ENCODE measurements at places on chromosomes 4 and X.
A peak's percentile ranks its signal among the peaks of the same experiment; 100 is the strongest.

DNA sequence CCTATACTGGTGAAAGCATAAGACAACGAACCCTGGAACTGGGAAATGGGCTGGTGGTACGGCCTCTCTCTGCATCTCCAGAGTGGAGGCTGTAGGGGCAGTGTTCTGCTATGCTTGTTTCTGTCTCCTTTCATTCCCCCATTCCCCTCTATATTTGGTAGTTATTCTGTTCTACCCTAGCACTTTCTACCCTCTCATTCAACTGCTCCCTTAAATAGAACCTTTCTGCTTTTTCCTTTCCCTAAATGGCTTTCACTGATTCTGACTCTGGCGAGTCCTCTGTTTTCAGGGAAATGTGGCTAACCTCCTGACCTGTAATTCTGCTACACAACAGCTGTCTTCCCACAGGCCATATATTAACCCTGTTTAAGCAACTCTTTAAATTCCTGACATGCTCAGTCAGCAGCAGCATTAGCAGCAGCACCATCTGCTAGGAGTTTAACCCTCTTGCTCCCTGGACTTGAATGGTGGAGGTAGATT is 94.2 kb downstream of the CXCL13 start:
- DNase-seq, result no peak

GRCh38 chrX:122816288-122816687 is 367.8 kb upstream of the GRIA3 start:
- no peak for DNase-seq

GRCh38 chr4:150005537-150005936 is 72.7 kb upstream of the DCLK2 start:
- no peak for DNase-seq

DNA sequence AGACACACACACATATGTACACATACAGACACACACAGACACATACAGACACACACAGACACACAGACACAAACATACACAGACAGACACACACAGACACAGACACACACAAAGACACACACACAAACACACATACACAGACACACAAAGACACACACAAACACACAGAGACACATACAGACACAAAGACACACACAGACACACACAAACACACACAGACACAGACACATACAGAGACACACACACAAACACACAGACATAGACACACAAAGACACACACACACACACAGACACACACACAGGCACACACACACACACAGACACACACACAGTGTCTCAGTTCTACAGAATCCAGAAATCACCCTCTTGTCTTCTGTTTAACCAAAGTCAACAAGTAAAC is 280.7 kb downstream of the ASMT start:
- DNase-seq, result no peak

DNA sequence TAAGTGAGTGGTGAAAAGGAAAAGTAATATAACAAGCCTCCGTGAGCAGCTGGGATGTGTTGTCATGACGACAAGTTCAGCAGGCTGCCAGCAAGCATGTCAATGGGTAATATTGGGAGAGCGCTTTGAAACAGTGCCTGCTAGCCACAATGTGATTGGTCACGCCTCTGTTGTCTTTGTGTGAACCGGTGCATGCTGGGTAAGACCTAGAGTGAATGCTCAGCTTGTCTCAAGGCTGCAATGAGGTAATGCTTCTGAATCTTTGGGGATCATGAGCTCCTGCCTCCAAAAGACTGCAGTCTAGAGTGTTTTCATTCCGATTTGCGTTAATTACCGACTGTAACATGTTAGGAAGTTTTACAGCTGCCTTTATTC is 54.9 kb downstream of the STOX2 start:
- DNase-seq, result no peak

DNA sequence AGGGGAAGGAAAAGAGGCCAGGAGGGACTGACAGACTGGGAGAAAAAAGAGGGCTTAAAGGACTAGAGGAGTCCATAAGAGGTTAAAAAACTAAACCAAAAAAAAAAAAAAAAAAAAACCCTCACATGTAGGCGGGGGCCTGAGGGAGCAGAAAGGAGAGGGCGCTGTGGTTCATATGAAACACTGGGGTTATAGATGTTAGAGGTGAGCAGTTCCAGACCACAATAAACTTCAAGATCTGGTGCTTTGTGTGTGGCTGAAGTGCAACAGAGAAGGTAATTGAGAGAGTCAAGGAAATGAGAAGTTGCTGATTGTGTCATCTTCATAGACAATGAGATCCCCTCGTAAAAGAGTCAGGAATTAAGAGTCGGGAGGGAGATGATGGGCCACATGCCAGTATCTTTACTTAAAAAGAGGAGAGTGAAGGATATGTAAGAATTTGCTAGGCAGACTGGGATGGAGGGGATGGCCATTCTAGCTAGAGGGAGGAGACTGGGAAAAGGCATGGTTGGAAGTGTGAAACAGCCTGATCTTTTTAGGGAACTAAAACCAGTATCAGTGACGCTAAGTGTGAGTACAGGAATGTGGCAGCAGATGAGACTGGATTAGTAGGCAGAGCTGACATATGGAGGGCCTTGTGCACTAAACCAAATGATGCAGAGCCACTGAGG is 18.4 kb upstream of the OGT start:
- DNase-seq, result no peak

GRCh38 chrX:130097507-130098209 is 12.6 kb downstream of the ELF4 start:
- no peak for DNase-seq

- DNase-seq, result no peak
Measured at GRCh38 chrX:148976571-148977400, 476.4 kb downstream of the AFF2 start.

GRCh38 chrX:109839694-109840567 is 106.9 kb upstream of the ACSL4 start:
- no peak for DNase-seq

DNA sequence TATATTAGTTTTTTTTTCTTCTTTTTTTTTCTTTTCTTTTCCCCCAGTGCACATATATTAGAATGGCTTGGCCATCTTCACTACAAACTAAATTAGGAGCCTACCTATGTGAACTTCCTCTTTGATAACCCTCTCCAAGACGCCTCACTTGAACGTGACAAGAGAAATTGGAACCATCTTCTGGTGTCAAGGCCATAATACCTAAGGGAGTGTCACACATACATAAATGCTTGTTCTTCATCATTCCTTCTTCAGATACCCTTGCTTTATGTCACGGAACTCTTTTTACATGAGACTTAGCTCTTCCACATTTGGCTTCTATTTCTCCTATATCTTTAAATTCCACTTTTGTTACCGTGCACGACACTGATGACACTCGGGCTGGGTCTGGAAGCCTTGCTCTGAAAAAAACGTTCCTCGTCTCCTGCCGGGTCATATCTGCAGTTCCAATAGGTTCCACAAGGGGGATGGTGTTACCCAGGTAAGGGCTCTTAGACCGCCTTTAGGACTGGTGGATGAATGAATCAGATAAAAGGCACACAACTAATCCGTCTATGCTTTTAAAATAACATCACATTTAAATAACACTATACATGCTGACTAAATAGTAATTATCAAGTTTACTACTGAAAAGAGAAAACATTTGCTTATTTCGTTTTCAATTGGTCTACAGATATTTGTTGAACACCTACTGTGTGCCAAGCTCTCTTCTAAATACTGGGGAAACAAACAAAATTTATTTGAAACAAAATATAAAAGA is 19.9 kb downstream of the DGAT2L6 start:
- peak; percentile 62 for DNase-seq

GRCh38 chr4:7649741-7650531 is 215.2 kb upstream of the PSAPL1 start:
- peak; percentile 14 for DNase-seq

DNA sequence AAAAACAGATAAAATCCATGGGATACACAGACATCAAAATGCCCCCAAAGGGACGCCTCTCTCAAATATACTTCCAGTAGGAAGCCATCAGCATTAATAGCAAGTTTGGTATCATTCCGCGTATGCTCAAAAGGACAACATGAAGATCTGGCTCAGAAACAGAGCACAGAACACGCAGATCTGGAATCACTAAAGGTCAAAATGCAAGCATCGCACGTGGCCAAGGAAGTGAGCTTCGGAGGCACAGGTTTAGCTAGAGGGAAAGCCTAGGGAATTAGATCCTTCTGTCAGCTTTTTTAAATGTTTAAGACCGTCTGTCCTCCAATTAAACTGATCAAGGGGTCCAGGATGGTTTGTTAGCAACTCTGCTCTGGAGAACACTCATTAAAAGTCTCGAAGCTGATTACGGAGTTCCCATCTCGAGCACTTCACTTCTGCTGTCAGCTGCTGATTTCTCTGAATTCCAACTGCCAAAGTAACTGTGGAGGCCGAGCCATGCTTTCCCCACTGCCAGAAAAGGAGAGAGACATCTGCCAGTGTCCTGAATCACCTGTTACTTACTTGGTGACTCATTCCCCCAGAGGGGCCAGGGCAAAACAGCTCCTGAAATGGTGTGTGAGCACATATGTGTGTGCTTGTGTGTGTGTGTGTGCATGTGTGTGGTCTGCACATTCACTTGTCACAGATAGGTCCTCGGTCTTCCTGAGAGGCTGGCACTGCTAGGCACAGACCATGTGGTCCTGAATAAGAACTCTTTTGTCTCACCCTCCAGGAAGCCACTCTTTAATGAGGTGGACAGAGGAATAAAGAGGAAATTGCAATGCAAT is 177.7 kb upstream of the PPARGC1A start:
- no peak for DNase-seq

DNA sequence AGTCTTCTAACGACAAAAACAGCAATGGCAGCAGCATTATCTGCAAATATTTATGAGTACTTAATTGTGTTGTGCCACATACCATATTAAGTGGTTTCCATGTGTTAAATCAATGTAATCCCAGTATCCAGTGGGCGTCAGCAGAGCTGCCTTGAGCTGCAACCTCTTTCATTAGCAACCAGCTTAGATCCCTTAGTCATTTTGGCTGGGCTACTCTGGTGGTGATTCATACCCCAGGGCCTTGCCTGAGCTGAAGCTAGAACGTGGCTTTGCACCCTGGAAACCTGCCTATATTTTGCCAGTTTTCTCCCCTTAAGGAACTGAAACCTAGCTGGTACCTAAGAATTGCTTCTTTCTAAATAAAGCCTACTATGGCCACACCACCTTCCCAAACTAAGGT is 474.3 kb upstream of the FTHL17 start:
- DNase-seq, result no peak

GRCh38 chrX:262381-262909 is 18.7 kb upstream of the PLCXD1 start:
- no peak for DNase-seq

GRCh38 chr4:41325901-41326300 is 69.2 kb downstream of the UCHL1 start:
- no peak for DNase-seq

Data from stimulated activated CD4-positive, alpha-beta T cell treated with anti-CD3 and anti-CD28 coated beads, Interleukin-1b, Interleukin-23, amount 100 ng/mL, for 4 hours (primary cell).